ENCODE measurements at places on chromosomes 16 and 17.

DNA sequence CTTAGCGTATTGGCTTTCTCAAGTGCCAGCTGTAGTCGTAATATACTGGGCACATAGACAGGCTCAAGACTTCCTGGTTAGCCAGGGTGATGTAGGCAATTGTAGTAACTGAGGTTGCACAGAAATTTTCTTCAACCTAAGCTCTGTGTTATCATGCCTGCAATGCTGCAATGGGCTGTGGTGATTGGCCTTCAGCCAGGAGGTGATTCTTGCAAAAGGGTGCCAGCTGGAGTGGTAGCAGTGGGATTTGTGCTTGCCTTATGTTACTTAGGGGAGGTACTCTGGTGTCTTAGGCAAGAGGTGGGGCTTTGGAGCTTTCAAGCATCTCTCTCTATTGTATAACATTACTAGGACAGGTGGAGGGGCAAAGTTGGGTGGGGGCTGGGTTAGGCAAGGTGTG, 495.1 kb downstream of the CDH11 start:
- no peak for DNase-seq

DNA sequence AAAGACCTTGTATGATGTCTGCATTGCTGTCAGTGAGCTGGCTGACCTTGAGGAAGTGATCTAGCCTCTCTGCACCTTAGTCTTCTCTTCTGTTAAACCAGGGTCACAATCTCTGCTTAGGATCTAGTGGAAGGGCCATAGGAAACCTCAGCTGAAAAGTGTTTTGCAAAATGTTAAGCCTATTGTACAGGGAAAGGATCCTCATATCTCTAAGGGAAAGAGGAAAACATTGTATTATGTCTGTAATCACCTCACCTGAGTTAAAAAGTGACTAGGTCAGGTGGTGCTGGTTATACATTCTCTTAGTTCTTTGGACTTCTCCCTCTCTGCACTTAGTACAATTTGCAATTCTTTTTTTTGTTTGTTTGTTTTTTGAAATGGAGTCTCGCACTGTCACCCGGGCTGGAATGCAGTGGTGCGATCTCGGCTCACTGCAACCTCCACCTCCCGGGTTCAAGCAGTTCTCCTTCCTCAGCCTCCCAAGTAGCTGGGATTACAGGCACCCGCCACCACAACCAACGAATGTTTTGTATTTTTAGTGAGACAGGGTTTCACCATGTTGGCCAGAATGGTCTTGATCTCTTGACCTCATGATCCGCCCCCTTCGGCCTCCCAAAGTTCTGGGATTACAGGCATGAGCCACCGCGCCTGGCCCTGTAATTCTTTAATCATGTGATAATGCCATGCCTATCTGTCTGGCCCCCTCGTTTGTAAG, 2.0 kb upstream of the SEPHS2 start:
- no peak for DNase-seq

GRCh38 chr16:23410176-23410575, 42.8 kb downstream of the COG7 start:
- DNase-seq, result no peak

GRCh38 chr17:3804503-3804931, 3.5 kb upstream of the ITGAE start:
- DNase-seq, result no peak

GRCh38 chr16:30839523-30840227, 52.7 kb upstream of the ZNF629 start:
- DNase-seq, result no peak

GRCh38 chr17:35898283-35899070, 18.3 kb upstream of the CCL5 start:
- no peak for DNase-seq
